ENCODE measurements at places on chromosomes 1 and 21.

GRCh38 chr1:224696891-224697765, 81.0 kb downstream of the CNIH3 start:
- DNase-seq: no peak

DNA sequence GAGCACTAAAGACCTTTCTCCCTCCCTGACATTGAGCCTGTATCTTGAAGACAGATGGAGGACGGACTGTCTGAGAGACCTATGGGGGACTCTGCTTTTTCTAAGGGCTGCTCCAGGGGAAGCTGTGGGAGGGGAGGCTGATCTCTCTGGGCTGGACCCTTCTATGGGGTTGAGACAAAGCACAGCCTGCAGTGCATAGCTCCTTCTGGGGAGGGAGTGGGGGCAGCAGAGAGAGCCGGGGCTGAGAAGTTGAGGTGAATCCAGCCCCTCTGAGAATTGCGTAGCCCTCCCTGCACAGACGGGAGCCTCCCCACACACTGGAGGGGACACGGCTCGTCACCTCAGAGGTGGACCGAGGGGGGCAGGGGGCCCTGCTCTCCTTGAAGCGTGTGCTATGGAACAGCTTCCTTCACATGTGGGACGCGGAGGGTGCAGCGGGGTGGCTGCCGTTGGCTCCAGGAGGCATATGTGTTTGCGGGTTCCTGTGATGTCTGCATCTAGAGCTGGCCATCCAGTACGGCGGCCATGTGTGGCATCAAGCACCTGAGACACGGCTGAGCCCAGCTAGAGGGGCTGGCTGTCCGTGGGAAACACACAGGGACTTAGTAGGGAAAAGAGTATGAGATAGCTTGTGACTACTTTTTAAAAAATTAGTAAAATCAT, 299.1 kb downstream of the CAMTA1 start:
- DNase-seq: no peak

DNA sequence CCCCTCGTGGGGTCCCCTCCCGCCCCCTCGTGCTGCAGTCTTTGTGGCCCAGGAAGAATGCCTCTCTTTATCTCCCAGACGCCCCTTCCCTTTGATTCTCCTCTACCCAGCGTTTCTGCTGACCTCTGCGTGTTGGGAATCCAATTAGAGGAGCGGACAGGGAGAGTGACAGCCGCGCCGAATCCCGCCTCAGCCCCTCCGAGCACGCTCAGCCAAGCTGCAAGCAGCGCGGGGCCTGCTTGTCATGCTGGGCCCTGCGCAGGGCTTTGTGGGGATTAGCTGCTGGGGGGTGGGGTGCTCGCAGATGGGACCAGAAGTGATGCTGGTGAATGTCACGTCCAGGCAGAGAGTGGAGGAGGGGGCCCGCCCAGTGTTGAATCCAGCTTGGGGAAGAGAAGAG, 91.1 kb downstream of the EPHB2 start:
- DNase-seq: no peak

DNA sequence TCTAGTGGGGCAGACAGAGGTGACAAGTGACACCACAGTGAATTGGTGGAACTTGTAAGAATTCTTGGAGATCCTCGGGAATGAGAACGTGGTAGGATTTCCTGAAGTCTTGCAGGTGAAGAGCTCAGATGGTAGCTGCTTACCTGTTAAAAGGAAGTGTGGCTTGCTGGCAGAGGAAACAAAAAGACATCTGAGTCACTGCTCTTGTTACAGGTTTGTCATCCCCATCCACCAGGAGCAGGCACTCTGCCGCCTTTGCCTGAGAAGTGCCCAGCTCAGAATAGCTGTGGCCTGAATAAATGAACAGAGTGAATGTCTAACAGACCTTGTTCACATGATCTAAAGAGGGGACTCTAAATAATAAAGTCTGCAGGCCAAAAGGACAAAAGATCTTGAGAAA, 12.3 kb upstream of the ZSCAN20 start:
- no peak for DNase-seq

GRCh38 chr1:36782785-36783184, 251.5 kb downstream of the GRIK3 start:
- no peak for DNase-seq

GRCh38 chr1:78141531-78142231, 95.9 kb downstream of the GIPC2 start:
- DNase-seq: no peak
